ENCODE measurements at places on chromosomes 13 and 19.

- DNase-seq: no peak
Measured at GRCh38 chr19:439167-439900, 21.5 kb downstream of the SHC2 start.

GRCh38 chr13:114032126-114032799 is 58.4 kb upstream of the C13orf46 start:
- DNase-seq: no peak

DNA sequence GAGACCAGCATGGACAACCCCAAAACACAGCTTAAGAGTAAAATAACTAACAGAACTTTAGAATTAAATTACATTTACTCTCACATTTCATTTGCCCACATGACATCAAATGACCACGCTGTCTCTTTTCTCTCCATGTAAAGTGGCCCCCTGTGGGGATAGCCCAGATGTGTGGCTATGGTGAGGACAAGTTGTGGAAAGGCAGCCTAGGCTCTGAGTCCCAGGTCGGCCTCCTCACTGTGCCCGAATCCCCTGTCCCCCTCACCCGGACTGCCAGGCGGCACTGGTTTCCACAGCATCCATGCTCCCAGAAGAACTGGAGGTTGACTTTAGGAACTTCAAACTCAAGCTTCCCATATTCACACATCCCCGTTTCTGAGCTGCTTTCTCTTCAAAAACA is 111.8 kb upstream of the UQCRFS1 start:
- no peak for DNase-seq

GRCh38 chr13:20159646-20160305 is 1.1 kb downstream of the GJA3 start:
- no peak for DNase-seq

GRCh38 chr19:13864667-13865570 is 12.0 kb upstream of the NANOS3 start:
- no peak for DNase-seq

GRCh38 chr19:6712692-6713670 is 7.5 kb downstream of the C3 start:
- DNase-seq: no peak

DNA sequence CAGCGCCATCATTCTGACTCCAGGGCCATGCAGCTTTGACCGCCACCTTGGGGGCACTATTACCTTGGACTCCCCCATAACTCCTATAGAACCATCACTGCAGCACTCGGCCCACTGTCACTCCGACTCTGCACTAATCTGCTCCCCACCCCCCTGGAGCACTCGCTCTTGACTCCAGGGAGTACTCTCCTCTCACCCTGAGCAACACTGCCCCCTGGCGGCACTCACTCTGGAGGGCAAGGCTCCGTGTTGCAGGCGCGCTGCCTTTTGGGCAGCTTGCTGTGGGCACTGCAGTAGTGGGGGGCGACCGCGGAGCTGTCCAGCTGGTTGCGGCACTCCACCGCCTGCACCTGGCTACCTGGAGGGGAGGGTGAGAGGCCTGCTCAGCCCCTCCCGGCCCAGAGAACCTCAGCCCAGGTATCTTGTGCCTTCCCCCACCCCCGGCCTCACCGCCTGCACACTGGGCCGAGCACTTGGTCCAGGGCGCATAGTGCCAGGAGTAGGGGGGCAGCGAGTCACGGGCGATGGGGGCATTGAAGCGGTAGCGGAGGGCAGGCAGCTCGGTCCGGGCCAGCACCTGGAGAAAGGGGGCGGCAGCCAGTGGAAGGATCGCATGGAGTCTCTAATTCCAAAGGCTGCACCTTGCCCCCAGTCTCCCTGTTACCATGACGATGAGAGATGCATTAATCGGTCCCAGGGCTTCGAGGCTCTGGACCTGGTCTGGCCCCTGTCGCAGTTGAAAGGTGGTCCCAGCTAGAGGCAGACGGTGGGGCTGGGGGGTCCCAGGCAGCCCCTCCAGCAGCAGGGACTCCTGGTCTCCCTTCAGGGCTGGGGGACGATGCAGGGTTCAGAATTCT is 8.9 kb upstream of the MYO1F start:
- peak; percentile 57 for DNase-seq

- DNase-seq: no peak
Measured at GRCh38 chr13:70043685-70044084, 63.9 kb upstream of the ATXN8OS start.

GRCh38 chr19:47633996-47634395 is 25.1 kb downstream of the BICRA start:
- no peak for DNase-seq

DNA sequence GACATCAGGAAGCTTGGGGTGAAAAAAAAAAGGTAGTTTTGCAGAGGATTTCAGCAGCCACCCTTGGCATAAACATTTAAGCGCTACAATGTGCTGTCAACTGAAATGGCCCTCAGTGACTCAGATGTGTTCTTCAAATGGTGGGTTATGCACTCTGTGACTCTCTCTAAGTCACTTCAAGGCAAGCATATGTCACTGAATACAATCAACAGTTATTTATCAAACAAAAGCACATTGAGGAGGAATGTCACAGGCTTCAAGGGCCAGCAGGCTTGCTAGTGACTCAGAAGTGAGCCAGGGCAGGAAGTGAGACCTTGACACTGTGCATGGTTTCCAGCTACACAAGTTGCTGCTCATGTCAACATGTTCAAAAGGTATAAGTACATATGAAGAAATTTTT is 523.7 kb upstream of the HTR2A start:
- no peak for DNase-seq

DNA sequence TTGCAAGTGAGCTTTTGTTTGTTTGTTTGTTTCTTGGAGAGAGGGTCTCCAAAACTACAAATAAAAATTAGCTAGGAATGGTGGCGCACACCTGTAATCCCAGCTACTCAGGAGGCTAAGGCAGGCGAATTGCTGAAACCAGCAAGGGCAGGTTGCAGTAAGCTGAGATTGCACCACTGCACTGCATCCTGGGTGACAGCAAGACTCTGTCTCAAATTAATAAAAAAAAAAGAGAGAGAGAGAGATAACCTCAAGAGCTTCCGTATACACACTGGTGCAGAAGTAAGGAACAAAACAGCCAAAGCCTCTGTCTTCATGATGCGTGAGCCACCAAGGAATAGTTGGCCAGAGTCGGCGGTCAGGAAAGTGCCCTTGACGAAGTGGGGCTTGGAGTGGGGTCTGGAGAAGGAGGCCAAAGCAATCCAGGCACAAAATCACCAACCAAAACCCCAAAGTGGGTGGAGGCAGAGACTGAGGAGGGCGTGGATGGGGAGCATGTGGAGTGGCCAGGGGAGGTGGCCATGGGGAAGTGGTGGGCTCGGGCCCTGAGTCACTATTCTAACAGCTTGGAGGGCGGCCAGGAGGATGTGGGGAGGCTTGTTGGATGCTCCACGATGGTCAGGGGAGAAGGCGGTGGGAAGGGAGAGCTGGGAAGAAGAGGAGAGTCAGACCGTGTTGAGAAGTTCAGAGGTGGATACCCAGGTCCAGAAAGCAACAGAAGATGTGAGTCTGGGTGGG is 21.2 kb upstream of the TOMM40 start:
- DNase-seq: no peak

GRCh38 chr13:41025518-41025917 is 6.4 kb upstream of the ELF1 start:
- DNase-seq: no peak

DNA sequence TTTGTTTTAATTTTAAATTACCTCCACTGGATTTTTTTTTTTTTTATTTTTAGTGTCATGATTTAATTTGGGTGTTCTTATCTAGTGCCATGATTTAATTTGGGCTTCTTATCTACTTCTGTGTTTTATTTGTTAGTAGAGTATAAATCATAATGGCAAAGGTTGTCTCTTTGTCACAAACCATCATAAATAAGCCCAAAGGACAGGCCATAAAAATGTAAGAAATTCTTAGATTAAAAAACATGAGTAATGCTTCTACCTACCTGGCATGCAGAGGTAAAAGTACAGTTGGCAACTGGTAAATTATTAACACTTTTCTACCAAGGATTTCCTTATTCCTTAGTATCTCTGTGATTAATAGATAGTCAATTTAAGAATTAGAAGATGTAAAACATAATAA is 55.2 kb downstream of the ERCC5 start:
- DNase-seq: no peak

DNA sequence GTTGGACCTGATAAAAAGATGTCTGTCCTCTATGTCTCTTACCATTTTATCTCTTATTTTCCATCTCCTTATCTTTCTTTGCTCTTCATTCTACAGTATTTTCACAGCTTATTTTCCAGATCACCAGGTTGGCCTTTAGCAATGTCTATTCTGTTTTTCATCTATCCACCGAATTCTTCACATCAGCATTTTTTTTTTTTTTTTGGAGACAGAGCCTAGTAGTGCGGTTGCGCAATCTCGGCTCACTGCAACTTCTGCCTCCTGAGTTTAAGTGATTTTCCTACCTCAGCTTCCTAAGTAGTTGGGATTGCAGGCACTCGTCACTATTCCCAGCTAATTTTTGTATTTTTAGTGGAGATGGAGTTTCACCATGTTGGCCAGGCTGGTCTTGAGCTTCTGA is 49.0 kb downstream of the DNAJC15 start:
- no peak for DNase-seq

DNA sequence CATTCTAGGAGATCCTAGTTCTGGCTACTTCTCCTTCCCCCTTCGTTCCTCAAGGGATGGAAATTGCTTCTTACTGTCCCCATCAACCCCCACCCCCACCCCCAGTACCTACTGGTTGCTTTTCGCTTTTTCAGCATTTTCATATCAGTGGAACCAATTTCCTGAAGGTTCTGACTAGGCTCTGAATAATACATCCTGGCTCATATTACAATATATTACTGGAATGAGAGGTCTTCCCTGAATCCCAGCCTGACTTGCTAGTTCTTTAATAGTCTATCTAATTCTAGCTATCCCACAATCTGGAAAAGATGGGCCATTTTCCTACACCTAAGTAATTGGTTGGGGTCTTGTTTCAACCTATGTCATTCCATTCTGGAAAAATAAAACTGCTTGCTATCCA is 207.4 kb downstream of the COG6 start:
- DNase-seq: no peak

GRCh38 chr19:27972291-27973040 is 1240.5 kb downstream of the UQCRFS1 start:
- no peak for DNase-seq

DNA sequence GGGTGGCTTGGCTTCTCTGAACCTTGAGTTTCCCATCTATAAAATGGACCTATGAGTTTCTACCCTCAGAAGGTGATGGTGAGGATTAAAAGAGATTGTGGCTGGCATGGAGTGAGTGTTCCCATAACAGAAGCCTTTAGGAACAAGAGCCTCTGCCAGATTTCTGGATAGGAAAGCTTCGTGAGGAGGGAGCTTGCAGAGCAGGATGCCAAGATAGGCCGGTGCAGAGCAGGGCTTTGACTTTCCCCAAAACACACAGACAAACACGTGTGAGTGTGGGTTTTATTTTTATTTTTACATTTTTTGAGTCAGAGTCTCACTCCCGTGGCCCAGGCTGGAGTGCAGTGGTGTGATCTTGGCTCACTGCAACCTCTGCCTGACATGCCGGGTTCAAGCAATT is 3.7 kb upstream of the CNN1 start:
- no peak for DNase-seq

GRCh38 chr19:1384478-1385110 is 887 bp downstream of the NDUFS7 start:
- DNase-seq: no peak

GRCh38 chr19:2988568-2988967 is 11.2 kb downstream of the TLE6 start:
- DNase-seq: no peak

Measured in activated T-cell treated with anti-CD3 and anti-CD28 coated beads for 1 hour (primary cell).